ENCODE measurements at places on chromosomes 2 and 18. TPM values are rescaled to one million over a fixed set of nuclear protein-coding genes. Genes with fewer than 3 reads are reported as not detected.

The FOXD4L1 gene
- polyA plus RNA-seq: not detected

The CCBE1 gene
- not detected for polyA plus RNA-seq

The TNFAIP6 gene
- not detected for polyA plus RNA-seq

The SPATA3 gene
- not detected for polyA plus RNA-seq

The SERPINB10 gene
- polyA plus RNA-seq: not detected

The CXCR2 gene
- polyA plus RNA-seq: 0.45 TPM

The NT5C1B gene
- polyA plus RNA-seq: not detected

The ALKAL2 gene
- not detected for polyA plus RNA-seq

The ADD2 gene
- 4.9 TPM for polyA plus RNA-seq

The RIT2 gene
- polyA plus RNA-seq: not detected

The ALK gene
- polyA plus RNA-seq: not detected

The CRYBA2 gene
- polyA plus RNA-seq: not detected

The COBLL1 gene
- 86.5 TPM for polyA plus RNA-seq

The COQ10B gene
- polyA plus RNA-seq: 42.9 TPM

The CD8B gene
- 1.5 TPM for polyA plus RNA-seq

The ZC3H8 gene
- 9.9 TPM for polyA plus RNA-seq

The TMEM150A gene
- polyA plus RNA-seq: 13.4 TPM

The PRKAG3 gene
- not detected for polyA plus RNA-seq

The CYRIA gene
- polyA plus RNA-seq: 14.7 TPM

The CRYGD gene
- not detected for polyA plus RNA-seq

The PDE11A gene
- polyA plus RNA-seq: not detected

The EML4 gene
- 67.5 TPM for polyA plus RNA-seq

The CAPN10 gene
- 7.4 TPM for polyA plus RNA-seq

The EMX1 gene
- polyA plus RNA-seq: not detected

The SRSF7 gene
- 228 TPM for polyA plus RNA-seq

The LRP2 gene
- not detected for polyA plus RNA-seq

The ALPI gene
- not detected for polyA plus RNA-seq

The CNGA3 gene
- polyA plus RNA-seq: not detected

The L3MBTL4 gene
- polyA plus RNA-seq: 6.7 TPM

The ABHD1 gene
- polyA plus RNA-seq: not detected

The FAM110C gene
- not detected for polyA plus RNA-seq

The ATL2 gene
- polyA plus RNA-seq: 24.9 TPM

The MATN3 gene
- polyA plus RNA-seq: not detected

The TYW5 gene
- 2.9 TPM for polyA plus RNA-seq

The ITM2C gene
- 54.3 TPM for polyA plus RNA-seq

The MROH2A gene
- polyA plus RNA-seq: not detected

The ST6GAL2 gene
- polyA plus RNA-seq: not detected

The RTP5 gene
- polyA plus RNA-seq: not detected

The ZBTB14 gene
- 13.0 TPM for polyA plus RNA-seq

The ASXL3 gene
- polyA plus RNA-seq: not detected

The CCL20 gene
- not detected for polyA plus RNA-seq

The CELF4 gene
- polyA plus RNA-seq: 0.34 TPM

The NEU2 gene
- polyA plus RNA-seq: not detected

The EMILIN2 gene
- polyA plus RNA-seq: 1.2 TPM

The COL3A1 gene
- polyA plus RNA-seq: not detected

All from naive B cell (primary cell).